ENCODE measurements at places on chromosomes 7 and 10.

DNA sequence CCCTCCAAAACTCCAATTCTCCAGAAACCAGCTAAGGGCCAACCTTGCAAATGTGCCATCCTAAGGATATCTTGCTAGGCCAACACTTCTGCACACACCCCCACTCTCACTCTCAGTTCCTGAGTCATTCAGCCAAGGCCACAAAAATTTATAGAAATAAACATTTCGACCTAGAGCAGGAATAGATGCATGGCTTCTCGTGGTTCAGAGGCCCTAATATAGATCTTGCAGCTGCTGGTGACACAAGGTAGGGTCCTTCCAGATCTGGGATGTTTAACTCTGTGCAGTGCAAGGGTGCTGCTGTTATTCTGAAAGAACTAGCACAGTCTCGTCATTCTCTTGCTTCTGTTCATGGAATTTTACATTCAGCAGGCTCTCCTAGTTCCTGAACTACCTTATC is 369.3 kb downstream of the CALN1 start:
- DNase-seq = no peak

DNA sequence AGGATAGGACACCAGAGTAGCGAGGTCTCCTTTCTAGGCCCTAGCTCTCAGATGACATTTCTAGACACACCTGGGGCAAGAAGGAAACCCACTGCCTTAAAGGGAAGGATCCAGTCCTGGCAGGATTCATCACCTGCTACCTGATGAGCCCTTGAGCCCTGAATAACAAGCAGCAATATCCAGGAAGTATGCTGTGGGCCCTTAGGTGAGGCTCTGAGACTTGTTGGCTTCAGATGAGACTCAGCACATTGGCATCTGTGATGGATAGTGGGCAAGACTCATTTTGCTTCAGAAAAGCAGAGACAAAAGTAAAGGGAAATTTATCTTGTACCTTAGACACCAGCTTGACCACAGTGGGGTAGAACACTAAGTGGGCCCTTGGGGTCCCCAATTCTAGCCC is 238.4 kb upstream of the MEOX2 start:
- DNase-seq = no peak

- no peak for DNase-seq
Measured at GRCh38 chr7:44156453-44157010, 15.4 kb upstream of the MYL7 start.

GRCh38 chr10:18097524-18097923 is 42.7 kb upstream of the CACNB2 start:
- DNase-seq = no peak

DNA sequence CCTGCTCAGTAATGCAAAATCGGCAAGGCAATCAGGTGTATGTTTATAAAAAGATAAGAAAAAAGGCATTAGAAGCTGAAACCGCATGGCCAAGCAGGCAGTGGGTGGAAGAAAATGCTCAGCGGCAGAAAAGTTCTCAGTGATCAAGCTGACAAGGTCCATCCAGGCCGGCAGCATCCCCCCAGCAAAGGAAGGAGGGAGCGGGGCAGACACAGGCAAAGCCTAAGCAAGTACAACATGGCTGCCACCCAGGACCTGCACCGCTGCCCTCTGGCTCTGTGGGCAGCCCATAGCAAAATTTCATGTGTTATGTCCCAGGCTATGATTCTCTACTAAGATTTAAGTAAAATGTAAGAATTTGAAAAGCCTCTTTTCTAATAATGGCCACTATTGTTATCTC is 45.4 kb downstream of the MRPS24 start:
- DNase-seq = no peak

DNA sequence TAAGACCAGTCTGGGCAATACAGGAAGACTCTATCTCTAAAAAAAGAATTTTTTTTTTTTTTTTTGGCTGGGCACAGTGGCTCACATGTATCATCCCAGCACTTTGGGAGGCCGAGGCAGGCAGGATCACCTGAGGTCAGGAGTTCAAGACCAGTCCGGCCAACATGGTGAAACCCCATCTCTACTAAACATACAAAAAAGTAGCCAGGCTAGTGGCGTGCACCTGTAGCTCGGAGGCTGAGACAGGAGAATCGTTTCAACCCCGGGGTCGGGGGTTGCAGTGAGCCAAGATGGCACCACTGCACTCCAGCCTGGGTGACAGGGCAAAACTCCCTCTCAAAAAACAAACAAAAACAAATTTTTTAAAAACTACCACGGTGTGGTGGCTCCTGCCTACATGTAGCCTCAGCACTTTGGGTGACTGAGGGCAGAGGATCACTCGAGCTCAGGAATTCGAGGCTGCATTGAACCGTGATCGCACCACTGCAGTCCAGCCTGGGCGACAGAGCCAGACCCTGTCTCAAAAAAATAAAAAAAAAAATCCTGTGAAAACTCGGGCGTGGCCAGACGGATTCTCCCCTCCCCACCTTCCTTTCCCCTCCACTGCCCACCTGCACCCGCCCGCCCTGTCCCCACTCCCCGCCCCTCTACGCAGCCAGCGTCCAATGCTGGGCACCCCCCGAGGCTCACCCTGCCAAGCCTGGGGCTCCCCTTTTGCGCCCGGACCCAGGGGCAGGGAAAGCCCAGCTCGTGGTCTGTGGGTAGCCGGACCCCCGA is 745 bp upstream of the ORAI2 start:
- no peak for DNase-seq

- no peak for DNase-seq
Measured at GRCh38 chr10:7956508-7956907, 98.0 kb upstream of the GATA3 start.

DNA sequence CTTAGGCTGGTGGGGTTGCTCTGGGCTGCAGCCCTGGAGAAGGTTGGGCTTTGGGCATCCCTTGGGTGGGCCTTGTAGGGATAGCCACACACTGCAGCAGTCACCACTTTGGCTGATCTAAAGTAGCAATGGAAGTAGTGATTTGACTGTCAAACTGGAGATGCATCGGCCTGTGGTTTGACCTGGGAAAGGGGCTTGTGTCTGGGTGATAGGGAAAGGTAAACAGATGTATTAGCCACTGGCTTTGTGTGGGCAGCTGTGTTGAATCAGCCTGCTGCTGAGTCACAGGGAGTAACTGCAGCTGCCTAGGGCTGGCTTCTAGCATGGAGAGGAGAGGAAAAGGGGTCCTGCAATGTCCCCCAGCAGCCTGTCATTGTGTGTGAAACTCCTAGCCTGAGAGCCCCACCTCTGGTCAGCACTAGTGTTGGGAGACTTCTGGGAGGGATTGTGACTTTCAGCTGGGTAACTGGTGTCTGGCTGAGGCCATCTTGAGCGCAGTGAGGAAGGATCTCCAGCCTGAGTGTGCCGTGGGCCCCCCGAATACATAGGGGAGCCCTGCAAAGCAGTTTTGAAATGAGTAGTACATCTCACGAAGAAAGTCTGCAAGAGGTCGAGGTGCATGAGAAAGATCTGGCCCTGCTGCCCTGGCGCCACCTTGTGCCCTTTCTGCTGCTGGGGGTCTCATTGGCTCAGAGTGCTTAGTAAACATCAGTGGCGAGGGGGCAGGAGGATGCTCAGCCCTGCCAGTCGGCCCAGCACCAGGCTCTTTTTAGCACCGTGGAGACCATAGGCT is 117.3 kb downstream of the FANK1 start:
- no peak for DNase-seq

DNA sequence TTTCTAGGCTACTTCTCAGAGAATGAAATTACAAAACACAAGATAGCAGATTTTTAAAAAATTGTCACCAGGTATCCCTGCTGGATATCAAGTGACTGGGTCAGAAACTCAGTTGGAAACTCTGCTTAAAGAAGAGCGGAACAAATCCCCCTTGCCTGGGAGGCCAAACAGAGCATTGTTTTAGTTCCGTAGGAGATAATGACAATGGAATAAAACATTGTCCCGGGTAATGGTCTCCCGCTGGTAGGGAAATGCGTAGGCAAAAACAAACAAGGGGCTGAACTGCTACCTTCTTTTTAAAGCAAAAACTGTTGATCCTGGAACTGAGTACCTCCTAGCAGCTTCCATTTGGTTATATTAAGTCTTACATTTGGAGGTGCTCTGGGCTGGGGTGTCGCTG is 21.3 kb upstream of the VAX1 start:
- no peak for DNase-seq

DNA sequence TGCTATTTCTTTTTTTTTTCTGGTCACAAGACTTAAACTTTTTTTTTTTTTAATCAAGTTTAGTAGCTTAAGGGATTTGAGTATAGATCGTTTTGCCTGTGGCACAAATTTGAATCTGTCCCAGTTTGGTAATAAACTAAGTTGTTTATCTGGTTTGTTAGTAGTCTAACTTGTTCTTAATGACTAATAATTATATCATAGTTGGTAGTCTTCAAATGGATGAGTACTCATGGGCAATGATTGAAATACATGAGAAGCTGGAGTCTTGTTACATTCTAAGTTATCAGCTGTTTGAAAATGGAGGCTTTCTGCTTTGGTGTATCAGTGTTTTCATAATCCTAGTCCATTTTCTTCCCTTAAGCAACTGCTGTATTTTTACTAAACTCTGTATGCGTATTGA is 12.3 kb downstream of the BTAF1 start:
- no peak for DNase-seq

DNA sequence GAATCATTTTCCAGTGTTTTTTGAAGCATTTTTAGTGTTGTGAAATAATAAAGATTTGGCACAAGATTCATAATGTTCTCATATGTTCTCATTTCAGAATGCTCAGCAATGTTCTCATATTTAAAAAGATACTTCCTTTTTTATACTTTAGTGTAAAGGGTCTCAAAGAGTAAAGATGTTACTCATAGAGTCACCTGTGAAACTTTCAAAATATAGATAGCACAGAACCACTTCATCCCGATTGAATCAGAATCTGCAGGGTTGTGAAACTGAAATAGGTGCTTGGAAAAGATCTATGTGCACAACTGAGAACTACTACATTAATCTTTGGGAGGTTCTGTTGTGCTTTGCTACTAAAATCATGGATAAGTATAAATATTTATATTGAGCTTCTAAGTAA is 144.7 kb downstream of the MDFIC start:
- no peak for DNase-seq

DNA sequence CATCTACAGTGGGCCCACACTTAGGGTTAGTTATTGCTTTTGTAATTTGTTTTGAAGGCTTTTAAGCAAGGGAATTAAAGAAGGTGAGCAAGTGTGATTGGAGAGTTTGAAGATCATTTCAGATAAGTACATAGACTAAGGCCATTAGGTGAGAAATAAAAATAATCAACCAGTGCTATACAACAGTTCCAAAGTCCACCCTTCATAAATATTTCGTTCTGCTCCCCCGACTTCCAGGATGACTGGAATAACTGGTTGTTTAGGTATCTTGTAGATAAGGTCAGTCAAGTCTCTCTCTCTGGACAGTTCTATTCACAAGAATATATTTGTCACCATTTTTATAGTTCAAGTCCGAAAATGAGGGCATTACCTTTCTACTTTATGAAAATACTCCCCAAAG is 98.0 kb upstream of the MBL2 start:
- no peak for DNase-seq

DNA sequence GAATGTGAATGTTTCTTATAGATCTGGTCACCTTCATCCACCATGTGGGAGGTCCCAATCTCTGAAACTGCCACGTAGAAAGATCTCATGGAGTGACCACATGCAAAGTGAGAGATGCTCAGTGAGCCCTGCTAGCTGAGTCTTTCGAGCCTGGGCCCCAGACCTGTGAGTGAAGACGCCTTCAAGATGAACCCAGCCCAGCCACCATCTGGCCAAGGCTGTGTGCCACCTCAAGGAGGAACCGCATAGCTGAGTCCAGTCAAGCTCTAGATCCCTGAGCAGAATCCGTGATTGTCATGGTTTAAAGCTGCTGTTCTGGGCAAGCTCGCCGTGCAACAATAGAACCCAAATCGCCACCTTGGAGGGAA is 20.2 kb upstream of the PPIF start:
- no peak for DNase-seq

- no peak for DNase-seq
Measured at GRCh38 chr7:110835849-110836248, 255.1 kb upstream of the LRRN3 start.

- DNase-seq = no peak
Measured at GRCh38 chr7:29100924-29101323, 45.4 kb downstream of the CPVL start.

- DNase-seq = no peak
Measured at GRCh38 chr10:23568996-23569395, 130.1 kb downstream of the OTUD1 start.

GRCh38 chr7:3975371-3975770 is 674.3 kb downstream of the SDK1 start:
- no peak for DNase-seq

GRCh38 chr7:133398506-133398905 is 145.6 kb downstream of the EXOC4 start:
- no peak for DNase-seq

DNA sequence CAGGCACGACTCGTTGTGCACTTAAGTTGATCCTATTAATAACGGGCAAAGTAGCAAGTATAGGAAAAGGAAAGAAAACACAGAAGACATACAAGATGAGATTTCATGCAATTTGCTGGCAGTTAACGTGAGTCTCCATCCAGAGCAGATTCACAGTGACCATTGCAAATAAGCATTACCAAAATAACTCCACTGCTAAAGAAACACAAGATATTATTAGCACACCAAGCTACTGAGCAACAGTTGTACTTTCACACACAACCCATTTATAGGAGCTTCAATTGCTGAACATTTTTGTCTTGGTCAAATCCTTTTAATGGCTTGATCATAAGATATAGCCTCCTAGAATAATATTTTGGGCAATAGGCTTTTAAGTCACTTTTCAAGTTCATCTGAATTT is 187.7 kb upstream of the HGF start:
- no peak for DNase-seq

- DNase-seq = no peak
Measured at GRCh38 chr7:105047932-105048331, 33.9 kb downstream of the KMT2E start.

DNA sequence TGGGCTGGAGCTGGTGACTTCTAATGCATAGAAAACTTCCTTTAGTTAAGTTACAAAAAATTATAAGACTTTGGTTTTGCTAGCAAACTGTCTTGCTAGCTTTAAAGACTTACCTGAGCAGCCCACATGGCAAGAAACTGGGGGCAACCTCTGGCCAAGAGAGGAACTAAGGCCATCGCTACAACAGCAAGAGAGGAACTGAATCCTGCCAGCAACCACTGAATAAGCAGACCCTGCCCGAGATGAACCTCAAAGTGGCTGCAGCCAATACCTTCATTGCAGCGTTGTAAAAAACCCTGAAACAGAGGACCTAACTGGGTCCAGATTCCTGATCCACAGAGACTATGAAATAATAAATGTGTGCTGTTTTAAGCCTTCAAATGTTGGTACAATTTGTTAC is 54.6 kb upstream of the STARD3NL start:
- no peak for DNase-seq

DNA sequence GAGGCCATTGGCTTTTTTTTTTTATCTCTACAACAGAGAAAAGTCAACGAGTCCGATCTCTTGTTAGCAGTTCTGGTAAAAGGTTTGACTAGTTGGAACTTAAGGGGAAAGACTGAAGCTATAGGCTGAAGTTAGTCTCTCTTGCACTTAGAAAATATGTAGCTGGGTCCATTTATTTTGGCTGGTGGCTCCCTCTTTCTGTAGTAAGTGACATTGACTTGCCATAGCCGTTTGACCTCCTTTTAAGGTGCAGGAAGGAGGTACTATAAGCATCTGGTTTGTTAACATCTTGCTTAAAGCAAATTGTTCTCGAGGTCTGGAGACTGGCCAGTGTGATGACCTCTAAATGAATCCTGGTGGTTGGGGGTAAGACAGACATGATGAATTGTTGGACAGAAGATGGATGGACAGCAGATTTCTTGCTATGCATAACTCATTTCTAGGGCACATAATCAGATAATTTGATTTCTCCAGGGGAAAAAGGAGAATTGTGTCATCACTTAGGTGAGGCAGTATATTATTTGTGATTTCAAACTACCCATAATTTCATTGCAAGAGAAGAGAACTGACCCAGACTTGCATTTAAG is 356.3 kb upstream of the GALNT17 start:
- DNase-seq = no peak

- DNase-seq = no peak
Measured at GRCh38 chr7:65475734-65476319, 102.2 kb downstream of the ZNF92 start.

Measured in cortex of kidney (tissue), 1 donor.